Stimulated activated CD8-positive, alpha-beta memory T cell treated with anti-CD3 and anti-CD28 coated beads, Interleukin-12 subunit alpha, Interleukin-12 subunit beta, amount 100 ng/mL, for 1 hour (primary cell): ENCODE measurements at places on chromosomes 2 and 18.

- DNase-seq: no peak
Observed at GRCh38 chr2:179070895-179071294, 21.0 kb upstream of the CCDC141 start.

GRCh38 chr2:85797921-85798320, 44.1 kb downstream of the ATOH8 start:
- no peak for DNase-seq

DNA sequence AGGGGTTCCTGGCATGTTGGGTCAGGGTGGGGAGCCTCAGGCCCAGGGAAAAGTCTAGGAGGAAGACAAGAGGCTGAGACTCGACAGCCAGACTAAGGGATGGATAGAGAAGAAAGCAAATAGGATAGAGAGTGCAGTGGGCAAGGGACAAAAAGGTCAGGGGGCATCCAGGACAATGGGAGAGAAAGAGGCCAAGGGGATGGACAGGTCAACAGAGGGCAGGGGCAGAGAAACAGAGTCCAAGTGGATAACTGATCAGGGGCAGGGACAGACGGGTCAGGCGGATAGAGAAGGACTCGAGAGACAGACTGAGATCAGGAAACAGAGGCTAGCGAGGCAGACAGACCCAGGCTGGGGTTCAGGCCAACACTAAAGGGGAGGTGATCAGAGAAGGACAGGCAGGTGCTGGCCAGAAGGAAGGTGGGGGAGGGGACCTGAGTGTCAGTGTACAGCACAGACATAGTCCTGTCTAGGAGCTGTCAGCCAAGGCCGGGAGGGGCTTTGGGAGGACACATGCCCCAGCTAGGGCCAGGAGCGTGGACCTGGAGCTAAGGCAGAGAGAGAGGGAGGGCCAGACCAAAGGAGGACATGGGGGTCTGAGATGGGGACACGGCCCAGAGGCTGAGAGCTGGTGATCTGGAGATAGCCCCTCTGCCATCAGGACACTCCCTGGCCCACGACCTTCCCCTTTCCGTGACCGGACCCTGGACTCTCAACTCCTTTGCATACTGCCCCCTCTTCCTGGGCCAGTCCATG, 12.2 kb downstream of the ASIC4 start:
- DNase-seq: no peak

DNA sequence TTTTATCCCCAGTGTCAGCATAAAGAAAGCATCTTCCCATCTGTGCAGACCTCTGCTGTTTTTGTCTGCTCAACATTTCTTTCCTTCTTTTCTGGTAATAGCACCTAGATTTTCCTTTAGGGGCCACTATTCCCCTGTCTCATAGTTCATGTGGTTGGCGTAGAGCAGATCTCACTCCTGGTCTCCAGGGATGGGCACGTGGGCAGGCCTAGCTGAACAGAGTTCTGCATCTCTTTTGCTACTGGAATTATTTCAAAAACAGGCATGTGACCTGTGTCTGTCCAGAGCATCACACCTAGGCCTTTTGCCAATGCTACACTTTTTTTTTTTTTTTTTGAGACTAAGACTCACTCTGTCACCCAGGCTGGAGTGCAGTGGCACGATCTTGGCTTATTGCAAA, 17.7 kb upstream of the ICOS start:
- DNase-seq: no peak

DNA sequence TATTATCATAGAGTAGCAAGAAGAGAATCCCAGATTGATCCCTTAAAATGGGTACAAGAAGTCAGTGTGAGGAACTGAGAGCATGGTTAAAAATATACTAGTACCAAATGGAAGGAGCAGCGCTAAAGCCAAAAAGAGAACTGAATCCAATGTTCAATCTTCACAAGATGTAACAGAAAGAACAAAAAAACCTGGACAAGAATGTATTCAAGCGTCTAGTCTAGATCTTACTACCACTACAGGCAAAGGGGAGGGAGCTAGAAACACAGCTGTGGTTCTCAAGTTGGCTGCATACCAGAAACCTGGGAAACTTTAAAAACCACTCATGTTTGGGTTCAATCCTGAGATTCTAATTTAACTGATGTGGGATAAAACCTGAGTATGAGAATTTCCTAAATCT, 57.5 kb downstream of the PIAS2 start:
- no peak for DNase-seq

DNA sequence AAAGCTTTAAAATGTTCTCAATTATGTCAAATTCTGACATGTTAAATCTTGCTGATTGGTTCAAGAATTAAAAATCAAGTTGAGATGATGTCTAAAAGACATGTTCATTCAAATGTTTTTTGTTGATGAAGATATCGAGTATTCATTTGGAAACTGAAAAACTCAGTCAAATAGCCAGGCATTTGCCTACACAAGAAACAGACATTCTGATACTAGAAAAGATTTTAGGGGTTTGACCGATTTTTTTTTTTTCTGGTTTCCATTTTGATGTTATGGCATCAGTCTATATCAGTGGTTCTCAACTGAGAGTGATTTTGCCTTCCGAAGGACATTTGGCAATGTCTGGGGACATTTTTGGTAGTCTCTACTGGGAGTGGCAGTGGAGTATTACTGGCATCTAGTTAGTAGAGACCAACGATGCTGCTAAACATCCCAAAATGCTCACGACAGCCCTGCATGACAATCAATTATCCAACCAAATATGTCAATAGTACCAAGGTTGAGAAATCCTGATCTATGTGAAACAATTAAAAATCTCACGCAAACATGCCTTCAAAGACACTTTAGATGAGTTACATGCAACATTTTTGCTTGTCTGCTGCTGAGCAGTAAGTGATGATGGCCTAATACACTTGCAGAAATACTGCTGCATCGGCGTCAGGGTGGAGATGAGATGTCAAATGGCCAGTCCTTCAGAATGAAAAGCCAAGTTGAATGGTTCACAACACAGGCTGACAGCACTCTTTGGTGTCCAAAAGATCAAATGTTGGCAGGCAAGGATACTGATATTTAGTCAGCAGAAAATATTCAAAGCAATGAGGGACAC, 12.5 kb downstream of the RASGRP3 start:
- no peak for DNase-seq

GRCh38 chr2:37061013-37061711, 23.0 kb downstream of the HEATR5B start:
- no peak for DNase-seq

GRCh38 chr2:57443086-57443485, 603.5 kb upstream of the VRK2 start:
- no peak for DNase-seq

GRCh38 chr18:13003466-13003896, 12.3 kb downstream of the CEP192 start:
- no peak for DNase-seq

DNA sequence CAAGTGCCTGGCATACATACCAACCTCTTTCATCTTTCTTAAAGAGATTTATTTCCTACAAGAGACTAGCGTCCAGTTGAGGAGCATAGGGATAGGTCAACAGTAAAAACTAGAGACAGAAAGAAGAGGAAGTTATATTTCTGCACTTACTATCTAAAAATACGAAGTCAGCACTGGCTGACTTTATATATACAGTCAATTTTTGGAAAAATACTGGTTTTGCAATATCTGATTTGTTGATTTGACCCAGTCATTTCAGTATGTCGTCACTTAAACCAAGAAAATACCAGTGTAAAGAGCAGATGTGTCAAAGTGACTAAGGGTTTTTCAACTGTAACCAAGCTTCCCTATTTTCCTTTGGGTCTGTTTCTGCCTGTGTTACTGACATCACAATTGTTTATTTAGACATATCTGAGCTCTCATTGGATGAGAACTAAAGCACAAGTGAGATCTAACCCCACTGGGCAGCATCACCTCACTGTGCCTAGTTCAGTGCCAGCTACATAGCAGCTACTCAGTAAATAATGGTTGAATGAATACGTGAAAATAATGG, 23.0 kb downstream of the CYTIP start:
- no peak for DNase-seq

DNA sequence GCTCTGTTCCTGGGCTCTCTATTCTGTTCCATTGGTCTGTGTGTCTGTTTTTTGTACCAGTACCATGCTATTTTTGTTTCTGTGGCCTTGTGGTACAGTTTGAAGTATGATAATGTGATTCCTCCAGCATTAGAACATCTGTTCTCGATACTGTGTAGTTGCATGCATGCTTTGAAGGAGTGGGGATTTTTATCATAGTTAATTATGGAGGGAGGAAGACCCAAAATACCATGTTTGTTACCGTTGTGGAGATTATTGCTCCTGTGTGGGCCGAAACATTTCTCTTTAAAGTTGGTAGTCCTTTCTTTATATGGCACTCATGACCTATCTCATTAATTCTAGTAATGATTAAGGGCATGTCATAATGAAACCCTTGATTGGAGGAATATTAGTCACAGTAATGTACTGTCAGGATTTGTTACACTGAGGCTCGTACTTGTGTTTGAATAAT, 87.6 kb downstream of the TTC27 start:
- no peak for DNase-seq

- DNase-seq: no peak
Observed at GRCh38 chr18:4040391-4041092, 414.6 kb downstream of the DLGAP1 start.

GRCh38 chr2:121008975-121009374, 273.3 kb downstream of the GLI2 start:
- DNase-seq: no peak

- no peak for DNase-seq
Observed at GRCh38 chr2:205403244-205403825, 279.0 kb upstream of the NRP2 start.

GRCh38 chr2:147636238-147636882, 208.5 kb upstream of the ACVR2A start:
- no peak for DNase-seq

DNA sequence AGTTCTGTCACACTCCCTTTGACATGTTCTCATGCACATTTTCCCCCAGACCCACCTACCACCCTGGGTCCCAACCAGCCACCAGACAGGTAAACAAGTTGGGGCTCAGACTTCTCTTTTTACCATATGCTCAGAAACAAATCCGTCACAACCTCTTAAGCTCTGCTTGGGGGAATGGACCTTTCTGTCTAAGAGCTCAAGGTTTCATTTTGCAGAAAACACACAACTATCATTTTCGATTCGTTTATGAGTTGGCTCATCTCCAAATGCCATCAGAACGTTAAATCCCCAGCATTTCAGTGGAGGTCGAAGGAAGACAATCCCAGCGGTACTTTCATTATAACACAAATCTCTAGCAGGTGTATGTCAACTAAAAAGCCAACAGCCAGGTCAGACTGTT, 30.6 kb upstream of the NCK2 start:
- no peak for DNase-seq

DNA sequence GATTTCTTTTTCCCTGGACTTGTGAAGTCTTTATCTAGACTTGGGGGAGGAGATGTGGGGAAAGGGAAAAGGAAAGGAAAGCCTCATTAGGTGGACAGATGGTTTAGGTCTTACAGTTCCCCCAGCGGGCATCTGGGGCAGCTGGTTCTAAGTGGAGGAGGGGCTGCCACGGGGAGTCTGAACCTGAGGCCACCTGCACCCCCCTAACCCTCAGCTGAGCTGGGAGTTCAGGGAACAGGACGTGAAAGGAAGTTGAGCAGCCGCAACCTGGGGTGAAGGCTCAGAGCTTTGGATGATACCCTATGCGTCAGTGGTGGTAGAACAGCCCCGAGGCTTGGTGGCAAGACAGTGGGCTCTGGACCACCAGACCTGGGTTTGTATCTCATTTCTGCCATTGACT, 26.8 kb downstream of the ITM2C start:
- DNase-seq: no peak

DNA sequence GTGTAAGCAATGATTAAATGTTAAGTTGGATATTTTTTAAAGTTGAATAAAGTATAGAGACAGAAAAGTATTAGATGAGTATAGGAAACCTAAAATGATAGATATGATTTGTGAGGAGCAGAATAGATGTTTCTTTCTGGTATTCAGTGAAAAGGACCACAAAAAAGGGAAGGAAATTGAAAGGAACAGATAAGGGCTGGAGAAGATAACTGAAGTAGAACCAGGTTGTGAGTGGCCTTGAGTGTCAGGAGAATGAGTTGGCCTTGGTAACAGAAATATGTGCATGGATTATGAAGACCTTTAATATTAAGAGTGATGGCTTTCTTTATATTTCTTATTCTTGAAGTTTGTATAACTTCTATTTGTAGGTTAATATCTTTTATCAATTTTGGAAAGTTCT, 543.5 kb downstream of the METTL4 start:
- no peak for DNase-seq

DNA sequence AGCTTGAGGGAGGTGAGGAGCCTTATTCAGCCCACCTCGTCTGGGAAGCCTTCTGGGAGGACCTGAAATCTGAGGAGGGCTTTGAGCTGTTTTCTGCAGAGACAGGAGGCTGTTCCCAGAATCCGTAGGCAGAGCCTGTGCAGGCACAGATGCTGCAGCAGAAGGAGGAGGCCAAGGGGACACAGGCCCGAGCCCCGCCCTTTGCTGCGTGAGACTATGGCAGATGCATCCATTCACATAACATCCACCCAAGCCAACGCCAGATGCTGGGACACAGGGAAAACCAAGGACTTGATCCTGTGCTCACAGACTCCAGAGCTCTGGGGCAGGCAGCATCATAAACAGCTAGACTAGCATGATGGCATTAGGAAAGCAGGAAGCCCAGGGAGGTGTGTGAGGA, 98.2 kb downstream of the KCNF1 start:
- DNase-seq: no peak

GRCh38 chr2:211408483-211408891, 852.1 kb downstream of the CPS1 start:
- DNase-seq: no peak

GRCh38 chr2:3403587-3404334, 24.3 kb downstream of the TRAPPC12 start:
- no peak for DNase-seq

DNA sequence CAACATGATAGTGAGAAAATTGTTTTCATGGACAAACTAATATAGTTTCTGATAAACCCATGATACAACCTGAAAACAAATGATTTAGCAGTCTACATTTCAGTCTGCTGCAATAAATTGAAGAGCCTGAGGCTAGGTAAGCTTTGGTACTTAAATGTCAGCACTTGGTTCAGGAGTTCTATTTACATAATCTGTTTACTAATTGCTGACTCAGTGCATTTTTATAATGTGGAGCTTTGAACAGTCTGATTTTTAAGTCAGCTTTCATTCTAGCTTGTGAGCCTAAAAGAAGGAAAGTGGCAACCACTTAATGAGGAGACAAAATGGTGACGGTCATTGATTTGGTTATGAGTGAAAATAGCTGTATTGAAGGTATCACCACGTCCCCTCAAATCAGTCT, 488.6 kb downstream of the CPS1 start:
- DNase-seq: no peak

DNA sequence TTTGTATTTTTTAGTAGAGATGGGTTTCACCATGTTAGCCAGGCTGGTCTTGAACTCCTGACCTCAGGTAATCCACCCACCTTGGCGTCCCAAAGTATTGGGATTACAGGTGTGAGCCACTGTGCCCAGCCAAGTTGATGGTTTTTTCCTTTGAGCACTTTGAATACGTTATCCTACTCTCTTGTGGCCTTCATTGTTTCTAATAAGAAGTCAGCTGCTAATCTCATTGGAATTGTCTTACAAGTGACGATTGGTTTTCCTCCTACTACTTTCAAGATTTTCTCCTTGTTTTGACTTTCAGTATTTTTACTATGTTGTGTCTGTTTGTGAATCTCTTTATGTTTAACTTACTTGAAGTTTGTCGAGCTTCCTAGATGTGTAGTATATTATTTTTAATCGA, 88.5 kb downstream of the TMEM200C start:
- DNase-seq: no peak
